ENCODE measurements at places on chromosomes 1 and 21. TPM values are rescaled to one million over a fixed set of nuclear protein-coding genes. Genes with fewer than 3 reads are reported as not detected.

- DNase-seq = no peak
- no peak overlapping the region for H3K4me3 ChIP-seq
- H3K36me3 ChIP-seq = no peaks in the 10 kb centered on the region
- peaks cover 9% of the 10 kb centered on the region for H3K4me1 ChIP-seq
Measured at GRCh38 chr1:202288177-202288576, 53.6 kb downstream of the UBE2T start.

GRCh38 chr1:33396188-33397124 is 34.4 kb downstream of the PHC2 start:
- peaks cover 26% of the 10 kb centered on the region for H3K27me3 ChIP-seq
- H3K27ac ChIP-seq = no peak overlapping the region
- H3K4me3 ChIP-seq = no peak overlapping the region
- DNase-seq = no peak

DNA sequence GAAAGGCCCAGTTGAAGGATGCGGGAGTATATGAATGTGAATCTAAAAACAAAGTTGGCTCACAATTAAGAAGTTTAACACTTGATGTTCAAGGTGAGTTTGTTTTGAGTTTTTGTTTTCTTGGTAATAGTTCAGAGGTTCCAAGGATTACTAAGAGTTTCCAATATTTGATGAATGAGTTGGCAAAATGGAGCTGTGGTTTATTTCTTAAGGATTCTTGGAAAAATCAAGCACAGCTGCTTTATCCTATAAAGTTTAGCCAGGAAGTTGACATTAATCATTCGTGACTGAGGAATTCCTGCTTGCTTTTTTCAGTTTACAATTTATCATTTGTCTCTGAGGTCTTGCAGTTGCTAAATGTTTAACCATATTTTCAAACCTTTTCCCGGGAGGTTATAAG is 15.1 kb downstream of the VCAM1 start:
- no peak overlapping the region for H3K4me3 ChIP-seq
- H3K4me1 ChIP-seq = no peaks in the 10 kb centered on the region
- DNase-seq = no peak
- H3K27ac ChIP-seq = no peak overlapping the region

- H3K27ac ChIP-seq = no peak overlapping the region
- peaks cover 6% of the 10 kb centered on the region for H3K4me1 ChIP-seq
- H3K4me3 ChIP-seq = no peak overlapping the region
- no peaks in the 10 kb centered on the region for H3K36me3 ChIP-seq
Measured at GRCh38 chr1:13478692-13479091, 35.1 kb downstream of the LRRC38 start.

Gene CLDN14
- total RNA-seq = not detected

Gene EXTL1
- not detected for total RNA-seq

Gene CRYAA
- total RNA-seq = not detected

Measured in activated CD4-positive, alpha-beta memory T cell treated with anti-CD3 and anti-CD28 coated beads, Interleukin-2, amount 10 ng/mL, durations not matched to agents 7 days and 5 days (primary cell).